ENCODE measurements at places on chromosomes 2 and 18.

DNA sequence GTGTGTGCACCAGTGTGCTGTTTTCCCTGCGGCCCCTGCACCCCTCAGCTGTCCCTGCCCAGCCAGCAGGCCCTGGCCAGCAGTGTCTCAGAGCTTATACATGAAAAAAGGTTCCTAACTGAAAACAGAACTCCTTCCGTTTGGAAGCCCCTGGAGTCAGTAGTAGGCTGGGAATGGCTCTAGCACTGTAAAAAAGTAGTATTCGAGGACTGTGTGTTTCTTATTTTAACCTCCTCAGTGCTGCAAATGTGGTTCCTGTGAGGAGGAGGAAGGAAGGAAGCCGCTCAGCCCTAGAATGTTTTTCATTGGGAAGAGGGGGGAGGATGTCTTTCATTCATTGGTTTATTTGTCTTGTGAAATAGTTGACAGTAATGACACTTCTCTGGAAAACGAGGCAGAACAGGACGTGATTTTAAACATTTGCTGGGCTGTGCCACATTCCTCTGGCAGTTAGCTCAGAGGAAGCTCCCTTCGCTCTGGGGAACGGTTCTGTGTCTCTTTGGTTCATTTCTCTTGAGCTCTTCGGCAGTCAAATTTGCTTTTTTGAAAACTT is 103.5 kb downstream of the SPTBN1 start:
- no peak for DNase-seq

DNA sequence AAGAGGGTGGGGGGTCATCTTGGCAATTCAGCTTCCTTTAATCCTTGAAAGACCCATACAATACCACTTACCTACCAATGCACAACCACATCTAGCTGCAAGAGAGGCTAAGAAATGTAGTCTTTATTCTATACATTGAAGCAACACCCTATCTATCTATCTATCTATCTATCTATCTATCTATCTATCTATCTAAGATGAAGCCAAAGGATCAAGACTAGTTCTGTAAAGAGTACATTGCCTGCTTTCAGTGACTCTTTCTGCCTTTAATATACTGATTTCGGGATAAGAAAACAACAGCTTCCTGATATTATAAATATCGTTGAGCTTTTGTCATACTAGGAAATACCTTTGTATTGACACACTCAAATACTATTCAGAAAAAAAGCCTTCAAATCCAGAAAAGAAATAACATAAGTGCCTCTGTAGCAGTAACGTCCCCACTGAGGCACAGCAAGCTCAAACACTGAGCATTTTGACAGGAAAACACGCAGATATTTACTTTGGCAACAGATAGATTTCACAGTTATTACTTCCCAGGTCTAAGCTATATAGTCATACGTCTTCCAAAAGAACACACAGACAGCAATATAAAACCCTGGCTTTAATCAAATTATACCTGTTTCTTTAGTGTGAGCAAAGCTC is 139.4 kb upstream of the SERTAD2 start:
- DNase-seq = no peak

- no peak for DNase-seq
These were observed 250.2 kb upstream of the MEX3C start for GRCh38 chr18:51447351-51448342.

DNA sequence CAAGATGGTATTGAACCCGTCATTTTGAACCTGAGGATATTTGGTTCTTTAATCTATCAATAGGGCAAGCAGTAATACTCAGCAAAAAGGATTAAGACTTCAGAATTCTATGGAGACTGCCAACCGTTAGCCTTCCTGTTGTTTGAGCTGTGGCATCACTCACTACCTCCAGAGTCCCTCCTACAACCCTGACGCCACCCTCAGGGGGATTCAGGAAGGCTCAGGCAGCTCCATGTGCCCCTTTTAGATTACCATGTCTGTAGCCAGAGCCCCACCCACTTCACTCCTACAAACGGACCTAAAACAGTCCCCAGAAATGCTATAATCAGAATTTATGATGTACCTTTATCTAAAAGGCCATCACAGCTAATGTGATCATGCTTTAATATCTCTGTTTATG is 172.9 kb downstream of the EPHA4 start:
- DNase-seq = no peak

- peak; percentile 51 for DNase-seq
These were observed 112.5 kb downstream of the NCK2 start for GRCh38 chr2:105857076-105857740.

GRCh38 chr18:13435586-13436333 is 217.2 kb downstream of the LDLRAD4 start:
- no peak for DNase-seq

GRCh38 chr2:167406558-167406957 is 518.3 kb downstream of the XIRP2 start:
- no peak for DNase-seq

DNA sequence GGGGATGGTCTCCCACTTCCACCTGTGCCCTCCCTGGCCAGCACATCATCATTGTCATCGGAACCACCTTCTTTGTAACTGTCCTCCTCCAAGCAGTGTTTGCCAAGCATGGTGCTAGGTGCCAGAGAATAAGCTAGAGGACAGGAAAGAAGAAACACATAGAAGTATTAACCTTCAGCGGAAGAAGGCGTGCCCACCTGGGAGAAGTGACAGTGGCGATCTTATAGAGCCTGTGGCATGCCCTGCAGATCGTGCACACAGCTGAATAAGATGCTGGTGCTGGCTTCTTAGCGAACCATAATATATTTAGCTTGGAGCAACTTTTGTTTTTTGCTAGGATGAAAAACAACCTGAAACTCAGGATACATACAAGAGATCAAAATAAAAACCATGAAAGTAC is 148.0 kb downstream of the FAM210A start:
- DNase-seq = no peak

- no peak for DNase-seq
These were observed 45.2 kb upstream of the MYO1B start for GRCh38 chr2:191199929-191200512.

Measured in CD4-positive, alpha-beta memory T cell (primary cell).